ENCODE measurements at places on chromosomes 4 and X.
A peak's percentile ranks its signal among the peaks of the same experiment; 100 is the strongest.

GRCh38 chr4:155582041-155582440 is 84.6 kb upstream of the GUCY1A1 start:
- DNase-seq, result no peak

- DNase-seq, result no peak
These were observed 185.5 kb upstream of the RBPJ start for GRCh38 chr4:26135331-26135730.

DNA sequence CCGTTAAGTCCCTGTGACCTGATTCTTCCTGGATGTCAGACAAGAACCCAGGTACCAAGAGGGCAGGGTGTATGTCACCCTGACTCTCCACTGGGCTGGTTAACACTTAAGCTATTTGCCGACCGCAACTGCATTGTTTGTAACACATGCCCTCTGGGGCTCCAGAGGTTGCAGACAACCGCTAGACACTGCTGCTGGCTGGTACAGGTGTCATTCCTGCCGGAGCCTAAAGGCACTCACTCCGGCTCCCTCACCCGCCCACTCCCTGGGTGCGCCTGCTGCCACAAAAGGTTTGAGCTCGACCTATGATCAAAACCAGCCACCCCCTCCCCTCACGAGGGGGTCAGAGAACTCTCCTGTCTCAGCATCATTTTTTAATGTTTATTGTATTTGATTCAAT is 208.2 kb downstream of the FAT4 start:
- DNase-seq, result no peak

- DNase-seq, result no peak
These were observed 294.3 kb downstream of the GUCY2F start for GRCh38 chrX:109187473-109188168.

- no peak for DNase-seq
These were observed 8.2 kb downstream of the KLHL4 start for GRCh38 chrX:87525771-87526229.

- no peak for DNase-seq
These were observed 124.2 kb upstream of the EOLA2 start for GRCh38 chrX:150062292-150063137.

DNA sequence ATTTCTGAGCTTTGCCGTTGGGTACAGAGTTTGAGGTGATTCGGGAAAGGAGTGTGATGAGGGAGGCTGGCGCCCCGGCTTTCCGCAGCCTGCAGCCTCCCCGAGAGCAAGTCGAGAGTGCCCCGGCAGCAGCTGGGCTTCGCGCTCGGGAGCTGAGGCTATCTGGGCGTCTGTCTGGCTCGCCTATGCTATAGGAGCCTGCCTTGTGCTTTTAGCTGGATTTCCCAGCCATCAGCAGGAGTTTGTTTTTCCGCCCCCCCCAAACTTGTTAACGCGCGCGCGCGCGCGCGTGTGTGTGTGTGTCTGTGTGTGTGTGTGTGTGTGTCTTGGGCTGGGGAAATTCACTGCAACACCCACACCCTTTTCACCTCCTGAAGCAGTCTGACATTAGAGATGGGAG is 765 bp upstream of the DGKK start:
- no peak for DNase-seq

DNA sequence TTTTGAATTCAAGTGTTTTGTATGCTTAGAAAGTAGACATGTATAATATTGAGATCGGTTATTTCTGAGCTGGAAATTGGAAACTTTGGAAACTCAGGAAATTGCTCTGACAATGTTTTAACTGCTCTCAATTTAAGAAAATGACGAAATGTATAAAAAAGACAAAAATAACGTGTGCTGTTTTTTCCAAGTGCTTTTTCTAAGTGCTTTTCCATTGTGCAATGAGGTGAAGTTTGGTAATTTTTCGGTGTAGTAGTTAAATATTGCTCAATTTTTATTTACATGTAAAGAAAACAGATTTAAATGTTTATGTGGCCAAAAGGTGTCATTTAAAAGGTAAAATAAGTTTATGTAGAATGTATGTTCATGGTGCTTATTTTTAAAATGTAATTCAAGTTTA is 39.4 kb upstream of the RHOH start:
- DNase-seq, result no peak

- no peak for DNase-seq
These were observed 29.1 kb downstream of the SETD7 start for GRCh38 chr4:139526928-139527327.

GRCh38 chr4:179757641-179758040 is 2315.4 kb upstream of the AGA start:
- no peak for DNase-seq

DNA sequence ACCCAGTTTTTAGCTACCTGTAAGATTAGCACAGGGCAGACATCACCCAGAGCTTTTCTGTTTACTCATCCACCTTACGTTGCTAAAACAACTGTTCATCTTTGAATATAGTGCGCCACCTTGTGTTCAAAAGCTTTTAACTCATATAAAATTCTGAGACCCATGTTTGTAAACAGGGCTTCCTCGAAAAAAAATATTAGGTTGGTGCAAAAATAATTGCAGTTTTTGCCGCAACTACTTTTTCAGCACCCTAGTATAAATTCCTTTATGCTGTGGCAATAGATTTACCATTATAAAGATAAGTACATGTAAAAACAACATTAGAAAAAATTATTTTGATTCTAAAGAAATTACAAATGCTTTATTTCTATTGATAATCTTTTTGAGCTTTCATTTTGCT is 147.9 kb downstream of the LRBA start:
- peak; percentile 34 for DNase-seq

- no peak for DNase-seq
These were observed 93.1 kb downstream of the ANTXR2 start for GRCh38 chr4:79979785-79980437.

DNA sequence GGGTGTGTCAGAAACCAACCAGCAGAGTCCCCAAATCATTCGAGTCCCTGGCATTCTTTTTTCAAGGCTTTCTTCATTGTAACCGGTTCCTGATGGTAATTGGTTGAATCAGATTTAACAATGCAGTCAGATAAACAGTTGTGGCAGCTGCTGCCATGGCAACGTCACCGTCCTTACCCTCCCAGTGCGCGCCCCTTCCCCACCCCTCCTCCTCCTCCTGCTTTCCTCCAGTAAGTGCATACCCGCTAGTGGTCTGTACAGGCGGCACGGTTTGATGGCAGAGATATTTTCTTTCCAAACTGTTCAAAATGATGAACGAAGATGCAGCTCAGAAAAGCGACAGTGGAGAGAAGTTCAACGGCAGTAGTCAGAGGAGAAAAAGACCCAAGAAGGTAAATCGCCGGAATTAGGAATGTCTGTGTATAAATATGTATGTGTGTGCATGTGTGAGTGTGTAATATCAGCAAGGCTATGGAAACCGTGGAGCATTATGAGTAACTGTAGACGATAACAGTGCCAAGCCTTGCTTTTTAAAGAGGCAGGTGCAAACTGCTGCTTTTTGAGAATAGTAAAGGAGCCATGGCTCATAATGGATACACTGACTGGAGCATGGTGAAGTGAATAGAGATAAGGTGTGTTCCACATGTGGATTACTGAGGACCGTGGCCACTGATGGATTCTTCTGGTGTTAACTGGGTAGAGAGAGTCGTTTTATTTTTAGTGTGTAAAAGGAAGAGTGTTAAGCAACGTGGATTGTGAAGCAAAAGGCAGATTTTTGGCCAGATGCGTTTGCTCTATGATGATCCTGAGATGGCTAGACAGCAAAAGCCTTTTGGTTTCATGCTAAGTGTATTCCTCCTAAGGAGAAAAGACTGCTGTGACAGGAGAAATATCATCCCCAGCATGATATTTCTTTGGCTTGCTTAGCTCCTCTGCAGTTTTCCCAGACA is at the start of gene ANK2:
ANK2 (plus strand) TSS at position 233 of the 950 bp plus-strand sequence; CDS start at position 309, 76 bp downstream.
- DNase-seq, result no peak

GRCh38 chr4:116752027-116752426 is 333.3 kb downstream of the TRAM1L1 start:
- DNase-seq, result no peak

DNA sequence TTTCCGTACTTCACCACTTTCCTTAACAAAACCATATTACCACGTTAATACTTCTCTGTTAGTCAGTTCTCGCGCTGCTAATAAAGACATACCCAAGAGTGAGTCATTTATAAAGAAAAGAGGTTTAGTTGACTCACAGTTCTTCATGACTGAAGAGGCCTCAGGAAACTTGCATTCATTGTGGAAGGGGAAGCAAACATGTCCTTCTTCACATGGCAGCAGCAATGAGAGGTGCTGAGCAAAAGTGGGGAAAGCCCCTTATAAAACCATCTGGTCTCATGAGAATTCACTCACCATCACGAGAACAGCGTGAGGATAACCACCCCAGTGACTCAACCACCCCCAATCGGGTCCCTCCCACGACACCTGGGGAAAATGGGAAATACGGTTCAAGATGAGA is 289.8 kb upstream of the CLNK start:
- DNase-seq, result peak; percentile 13

DNA sequence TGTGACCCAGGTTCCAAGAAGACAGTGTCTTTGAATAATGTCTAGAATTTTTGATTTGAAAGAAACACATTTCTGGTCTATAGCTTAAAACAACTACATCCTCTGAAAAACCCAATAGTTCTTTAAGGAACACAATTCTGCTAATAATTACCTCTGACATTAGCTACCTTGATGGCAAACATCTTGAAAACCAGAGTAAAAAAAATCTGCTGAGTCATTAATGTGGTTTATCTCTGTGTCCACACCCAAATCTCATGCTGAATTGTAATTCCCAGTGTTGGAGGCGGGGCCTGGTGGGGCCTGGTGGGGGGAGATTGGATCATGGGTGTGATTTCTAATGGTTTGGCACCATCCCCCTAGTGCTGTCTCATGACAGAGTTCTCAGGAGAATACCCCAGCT is 1233.8 kb downstream of the NLGN4X start:
- no peak for DNase-seq

DNA sequence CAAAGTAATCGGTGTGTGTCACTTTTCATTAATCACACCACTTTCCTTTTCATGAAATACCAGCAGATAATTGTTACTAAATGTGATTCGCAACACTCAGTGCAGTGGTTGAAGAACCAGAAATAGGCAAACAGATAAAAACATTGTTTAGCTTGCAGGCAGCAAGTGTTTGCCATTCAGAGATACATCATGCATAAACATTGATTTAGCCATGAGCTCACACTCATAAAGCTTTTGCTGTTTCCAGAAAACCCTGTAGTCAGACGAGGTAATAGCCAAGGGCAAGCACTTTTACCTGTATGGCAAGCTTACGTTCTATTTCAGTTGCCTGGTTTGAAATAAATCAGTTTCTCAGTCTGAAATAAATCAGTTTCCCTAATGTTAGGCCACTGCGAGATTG is 542.0 kb upstream of the TENM3 start:
- DNase-seq, result no peak

DNA sequence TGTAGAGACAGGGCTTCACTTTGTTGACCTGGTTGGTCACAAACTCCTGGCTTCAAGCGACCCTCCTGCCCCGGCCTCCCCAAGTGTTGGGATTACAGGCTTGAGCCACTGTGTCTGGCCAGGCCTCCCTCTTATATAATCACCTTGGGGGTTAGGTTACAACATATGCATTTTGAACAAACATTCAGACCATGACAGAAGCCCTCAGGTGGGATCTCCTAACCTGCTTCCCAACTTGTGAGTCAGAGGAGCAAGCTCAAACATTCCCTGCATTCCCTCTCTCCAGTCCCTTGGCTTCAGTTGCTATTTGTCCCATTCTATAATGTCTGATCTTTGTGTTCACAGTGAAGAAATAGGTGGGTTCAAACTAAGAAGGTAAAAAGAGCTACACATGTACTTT is 76.5 kb upstream of the NRK start:
- DNase-seq, result no peak

- DNase-seq, result no peak
These were observed 30.2 kb upstream of the LGI2 start for GRCh38 chr4:25060963-25061340.

- no peak for DNase-seq
These were observed 143.5 kb upstream of the MAMLD1 start for GRCh38 chrX:150219374-150220185.

DNA sequence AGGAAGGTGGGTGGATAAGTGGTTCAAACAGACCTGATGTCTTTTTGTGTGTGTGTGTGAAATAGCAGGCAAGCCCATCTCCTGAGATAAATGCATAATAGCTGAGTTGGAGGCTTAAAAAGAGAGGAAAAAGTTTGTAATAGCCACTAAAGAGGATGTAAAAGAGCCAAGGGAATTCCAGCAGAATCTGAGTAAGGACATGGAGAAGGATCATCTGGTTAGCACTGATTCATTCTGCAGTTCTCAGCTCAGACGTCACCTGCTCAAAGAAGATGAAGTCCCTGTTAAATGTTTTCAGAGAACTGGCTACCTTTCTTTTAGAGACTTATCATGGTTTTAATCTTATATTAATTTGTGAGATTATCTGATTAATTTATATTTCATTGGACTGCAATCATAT is 21.0 kb upstream of the IL13RA2 start:
- DNase-seq, result no peak

DNA sequence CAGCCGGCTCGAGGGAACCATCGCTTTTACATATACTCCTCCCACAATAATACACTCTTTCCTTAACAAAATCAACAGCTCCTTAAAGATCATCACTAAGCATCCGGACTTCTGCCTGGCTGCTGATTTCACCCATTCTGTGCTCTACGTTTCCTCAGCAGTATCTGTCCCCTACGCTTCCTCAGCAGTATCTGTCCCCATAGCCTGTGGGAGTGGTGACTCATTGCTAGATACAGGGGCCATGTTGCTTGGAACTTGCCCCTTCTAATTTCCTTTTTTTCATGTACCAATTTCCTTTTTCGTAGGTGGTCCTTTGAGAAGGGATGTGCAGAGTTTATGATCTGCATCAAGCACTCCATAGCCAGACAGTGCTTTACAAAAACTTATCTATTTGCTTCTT is 18.6 kb downstream of the MAP3K15 start:
- no peak for DNase-seq

DNA sequence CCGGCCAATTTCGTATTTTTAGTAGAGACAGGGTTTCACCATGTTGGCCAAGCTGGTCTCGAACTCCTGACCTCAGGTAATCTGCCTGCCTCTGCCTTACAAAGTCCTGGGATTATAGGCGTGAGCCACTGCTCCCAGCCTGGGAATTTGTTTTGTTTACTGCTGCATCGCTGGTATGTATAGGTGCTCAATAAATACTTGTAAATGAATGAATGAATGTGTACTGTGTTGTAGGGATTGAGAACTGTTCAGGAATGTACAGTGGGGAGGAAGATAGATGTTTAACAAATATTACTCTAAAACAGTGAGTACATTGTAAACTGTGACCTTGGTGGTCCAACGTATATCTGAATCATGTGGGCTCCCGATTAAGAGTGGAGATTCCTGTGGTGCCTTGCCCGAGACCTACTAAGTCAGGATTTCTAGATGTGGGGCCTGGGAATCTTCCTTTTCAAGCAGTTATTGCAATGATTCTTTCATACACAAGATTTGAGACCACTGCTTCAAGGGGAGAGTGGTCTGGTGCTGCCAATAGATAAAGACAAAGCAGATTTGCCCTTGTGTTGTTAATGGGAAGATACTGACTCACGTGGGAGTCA is 41.0 kb downstream of the WWC2 start:
- DNase-seq, result no peak

Data from memory B cell (primary cell).